Stimulated activated CD4-positive, alpha-beta T cell treated with anti-CD3 and anti-CD28 coated beads, Interleukin-4, amount 100 ng/mL, for 24 hours (primary cell): ENCODE measurements at places on chromosomes 13 and 19.

- DNase-seq = no peak
Measured at GRCh38 chr19:52981329-52981728, 18.6 kb upstream of the ZNF816 start.

DNA sequence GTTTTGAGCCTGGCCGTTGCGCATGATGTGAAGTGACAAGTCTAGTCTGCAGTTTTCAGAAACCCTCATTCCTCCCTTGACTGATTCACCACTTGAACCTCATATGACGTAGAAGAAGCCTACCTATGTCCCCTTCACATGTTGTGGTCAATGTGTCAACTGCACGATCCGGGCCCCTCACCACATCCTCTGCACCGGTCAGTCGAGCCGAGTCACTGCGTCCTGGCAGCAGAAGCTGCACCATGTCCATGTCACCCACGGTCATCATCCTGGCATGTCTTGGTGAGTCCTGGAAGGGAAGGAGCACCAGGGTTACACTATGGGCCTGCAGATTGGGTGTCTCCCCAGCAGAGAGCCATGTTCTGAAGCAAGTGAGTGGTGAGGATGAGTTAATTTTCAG, at the start of gene KIR2DL4:
Gene KIR2DL4 (plus strand): TSS at position 201 of the 400 bp plus-strand sequence. CDS start 42 bp downstream, at position 243.
- no peak for DNase-seq

DNA sequence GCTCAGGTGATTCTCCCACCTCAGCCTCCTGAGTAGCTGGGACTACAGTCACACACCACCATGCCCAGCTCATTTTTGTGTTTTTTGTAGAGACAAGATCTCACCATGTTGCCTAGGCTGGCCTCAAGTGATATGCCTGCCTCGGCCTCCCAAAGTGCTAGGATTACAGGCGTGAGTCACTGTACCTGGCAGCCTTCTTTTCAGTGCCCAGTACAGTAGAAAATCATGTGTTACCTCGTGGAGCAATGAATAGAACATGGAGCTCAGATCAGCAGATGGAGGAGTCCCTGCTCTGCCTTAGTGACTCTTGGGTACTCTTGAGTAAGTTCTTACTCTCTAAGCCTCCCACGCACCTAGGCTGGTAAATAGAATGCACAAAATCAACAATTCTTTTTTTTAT, 44.7 kb downstream of the THSD1 start:
- no peak for DNase-seq

DNA sequence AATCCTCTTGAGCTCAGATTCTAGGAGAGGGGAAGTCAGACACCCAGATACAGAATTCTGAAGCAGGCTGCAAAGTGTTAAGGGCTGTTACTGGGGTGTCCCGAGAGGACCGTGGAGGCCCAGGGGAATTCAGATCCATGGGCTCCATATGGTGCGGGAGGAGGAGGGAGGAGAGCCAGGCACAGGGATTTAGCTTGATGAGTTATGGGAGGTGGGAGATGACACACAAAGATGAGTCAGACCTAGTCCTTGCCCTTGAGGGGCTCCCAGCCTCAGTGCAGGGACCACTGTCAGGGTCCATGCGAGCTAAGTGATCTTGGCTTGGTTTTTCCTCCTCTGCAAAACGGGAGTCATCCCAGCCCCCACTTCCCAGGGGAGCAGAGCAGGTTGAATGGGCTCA, 14.4 kb upstream of the GIPR start:
- DNase-seq = no peak

DNA sequence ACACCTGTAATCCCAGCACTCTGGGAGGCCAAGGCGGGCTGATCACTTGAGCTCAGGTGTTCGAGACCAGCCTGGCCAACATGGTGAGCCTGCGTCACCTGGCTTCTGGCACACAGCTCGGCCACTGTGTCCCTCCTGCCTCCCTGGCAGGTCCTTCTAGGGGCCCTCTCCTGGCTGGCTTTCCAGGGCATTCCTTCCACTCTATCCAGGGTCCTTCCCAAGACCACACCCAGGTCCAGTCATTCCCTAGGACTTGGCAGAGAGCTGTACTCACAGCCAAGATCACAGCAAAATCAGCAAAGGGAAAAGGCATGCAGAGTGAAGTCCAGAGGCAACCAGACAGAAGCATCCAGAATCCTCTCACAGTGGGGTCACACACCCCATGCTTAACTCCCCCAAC, 9.7 kb upstream of the HSH2D start:
- DNase-seq = no peak

DNA sequence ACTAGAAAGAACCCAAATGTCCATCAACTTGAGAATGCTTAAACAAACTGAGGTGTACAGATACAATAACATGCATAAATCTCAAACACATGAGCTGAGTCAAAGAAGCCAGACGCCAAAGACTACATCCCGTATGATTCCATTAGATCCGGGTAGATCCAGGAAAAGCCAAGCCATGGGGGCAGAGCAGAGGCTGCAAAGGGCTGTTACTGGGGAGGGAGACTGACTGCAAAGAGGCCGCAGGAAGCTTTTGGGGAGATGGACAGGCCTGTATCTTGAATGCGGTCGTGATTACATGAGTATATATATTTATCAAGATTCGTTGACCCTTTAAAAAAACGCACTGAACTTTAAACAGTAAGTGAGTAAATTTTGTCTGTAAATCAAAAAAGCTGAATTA, 28.7 kb downstream of the GGACT start:
- DNase-seq = no peak

DNA sequence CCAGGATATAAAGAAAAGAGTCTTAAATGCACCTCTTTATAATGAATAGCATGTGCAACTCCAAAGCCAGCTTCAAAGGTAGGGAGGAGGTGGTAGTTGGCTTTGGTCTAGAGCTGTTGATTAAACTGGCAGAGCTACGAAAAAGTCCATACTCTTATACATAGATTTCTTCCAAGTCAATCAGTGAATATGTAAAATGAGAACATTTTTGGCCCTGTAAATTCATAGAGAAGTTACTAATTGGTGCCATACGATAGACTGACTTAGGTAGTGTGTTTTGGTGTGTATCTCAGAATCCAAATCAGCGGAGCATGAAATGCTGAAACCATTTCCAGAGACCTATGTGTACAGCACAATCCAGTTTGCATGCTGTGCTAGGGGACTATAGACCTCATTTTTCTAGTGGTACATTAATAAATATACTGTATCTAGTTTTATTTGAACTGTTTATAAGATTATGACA, 17.1 kb upstream of the DPY19L3 start:
- no peak for DNase-seq

DNA sequence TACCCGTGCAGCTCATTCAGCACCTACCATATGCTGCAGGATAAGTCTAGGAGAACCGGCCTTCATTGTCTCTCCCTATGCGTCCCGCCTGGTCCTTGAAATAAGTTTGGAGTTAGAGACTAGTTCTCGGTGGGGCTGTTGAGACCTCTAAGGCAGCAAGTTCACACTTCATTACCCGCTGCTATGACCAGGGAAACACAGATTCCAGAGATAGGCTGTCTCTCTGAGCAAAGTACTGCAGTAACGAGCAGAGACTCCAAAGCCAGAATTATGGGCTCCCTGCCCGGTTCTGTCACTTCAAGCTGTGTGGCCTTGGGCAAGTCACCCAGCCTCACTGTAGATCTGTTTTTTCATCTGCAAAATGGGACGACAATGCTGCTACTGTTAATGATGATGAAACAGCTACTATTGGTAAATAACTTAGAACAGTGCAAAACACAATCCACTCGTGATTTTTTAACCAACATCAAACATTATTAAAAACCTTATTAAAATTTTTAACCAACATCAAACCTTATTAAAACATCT, 184.1 kb downstream of the USP12 start:
- no peak for DNase-seq

GRCh38 chr13:75961911-75962310, 325.8 kb downstream of the LMO7 start:
- no peak for DNase-seq

- DNase-seq = no peak
Measured at GRCh38 chr19:51294211-51294976, 17.1 kb upstream of the IGLON5 start.

DNA sequence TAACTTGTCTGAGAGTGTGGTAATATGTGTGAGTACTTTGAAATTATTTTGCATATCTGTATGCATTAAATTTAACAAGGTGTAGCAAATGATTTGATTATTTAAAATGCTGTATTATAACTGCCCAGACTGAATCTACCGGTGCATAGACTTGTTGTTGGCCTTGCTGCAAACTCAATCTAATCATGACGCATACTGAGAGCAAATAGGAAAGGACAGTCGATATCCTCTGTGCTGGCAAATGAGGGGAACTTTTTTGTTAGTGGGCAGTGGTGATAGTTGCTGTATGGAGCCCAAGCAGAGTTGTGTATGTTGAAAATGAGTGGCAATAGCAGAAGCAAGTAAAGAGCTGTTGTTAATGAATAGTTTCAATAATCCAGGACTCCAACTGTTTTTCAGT, 127.4 kb downstream of the LMO7 start:
- DNase-seq = no peak

DNA sequence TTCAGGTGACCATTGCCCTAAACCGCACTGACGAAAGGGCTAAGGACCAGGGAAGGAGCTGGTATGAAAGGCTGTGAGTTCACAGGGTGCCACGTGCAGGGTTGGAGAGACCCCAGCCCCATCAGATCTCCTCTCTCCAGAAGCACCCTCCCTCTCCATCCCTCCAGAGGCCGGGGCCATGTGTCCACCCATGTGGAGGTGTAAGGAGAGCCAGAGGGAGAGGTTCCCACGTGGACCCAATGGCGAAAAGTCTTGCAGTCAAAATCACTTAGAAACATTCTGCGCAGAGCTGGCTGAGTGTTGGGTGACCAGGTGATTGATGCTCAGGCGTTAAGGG, 168.3 kb downstream of the COL4A1 start:
- DNase-seq = no peak

DNA sequence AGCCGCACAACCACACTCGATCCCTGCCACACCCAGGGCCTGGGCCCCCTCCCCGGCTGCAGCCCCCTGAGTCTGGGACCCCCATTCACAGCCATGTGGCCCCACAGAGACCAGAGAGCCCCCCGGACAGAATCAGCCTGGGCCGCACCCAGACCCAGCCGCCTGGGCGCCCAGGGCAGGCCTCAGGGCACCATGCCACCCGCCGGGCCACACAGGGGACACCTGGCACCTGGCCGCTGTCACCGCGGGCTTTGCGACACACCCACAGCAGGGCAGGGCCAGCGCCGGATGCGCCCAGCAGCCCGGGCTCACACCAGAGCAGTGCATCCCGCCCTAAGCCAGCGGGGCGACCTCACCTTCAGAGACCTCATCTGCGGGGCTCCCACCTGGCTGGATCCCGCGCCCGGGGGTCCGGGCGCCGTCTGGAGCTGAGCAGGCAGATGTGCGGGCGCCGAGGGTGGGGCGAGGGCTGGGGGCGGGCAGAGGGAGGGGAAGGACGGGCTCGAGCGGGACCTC, 443 bp downstream of the TBXA2R start:
- DNase-seq = no peak

DNA sequence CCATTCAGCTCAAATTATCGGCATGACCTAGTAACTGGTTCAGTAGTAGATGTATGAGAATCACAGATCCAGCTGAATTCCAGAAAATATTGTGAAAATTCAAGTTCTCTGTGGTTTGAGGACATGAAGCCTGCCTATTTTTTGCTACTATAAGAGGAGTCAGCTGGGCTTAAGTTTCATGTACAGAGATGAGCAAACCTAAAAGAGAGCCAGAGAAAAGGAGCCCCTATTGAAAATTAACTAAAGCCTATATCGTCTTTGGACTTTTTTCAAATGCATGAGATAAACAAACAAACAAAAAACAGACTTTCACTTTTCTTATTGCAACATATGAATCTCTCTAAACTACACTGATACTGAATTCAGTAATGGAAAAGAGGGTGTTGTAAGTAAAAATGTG, 106.8 kb upstream of the SPRY2 start:
- no peak for DNase-seq

DNA sequence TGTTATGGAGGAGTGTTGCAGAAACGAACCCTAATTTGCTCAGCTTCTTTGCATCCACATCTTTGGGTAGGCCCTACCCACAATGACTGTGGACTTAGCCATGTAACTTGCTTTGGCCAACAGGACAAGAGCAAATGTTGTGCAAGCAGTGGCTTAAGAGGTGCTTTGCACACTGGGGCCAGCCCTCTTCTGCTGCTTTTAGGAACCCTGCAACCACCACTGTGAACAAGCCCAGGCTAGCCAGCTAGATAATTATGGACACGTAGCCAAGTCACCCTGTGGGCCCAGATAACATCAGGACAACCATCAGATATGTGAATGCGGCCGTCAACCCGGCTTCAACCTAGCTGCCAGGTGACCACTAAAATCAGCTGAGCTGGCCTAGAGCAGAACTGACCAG, 17.1 kb downstream of the C19orf47 start:
- DNase-seq = no peak

- DNase-seq = no peak
Measured at GRCh38 chr19:31535691-31536460, 186.6 kb upstream of the TSHZ3 start.

GRCh38 chr13:25215253-25215575, 43.1 kb upstream of the AMER2 start:
- DNase-seq = no peak

DNA sequence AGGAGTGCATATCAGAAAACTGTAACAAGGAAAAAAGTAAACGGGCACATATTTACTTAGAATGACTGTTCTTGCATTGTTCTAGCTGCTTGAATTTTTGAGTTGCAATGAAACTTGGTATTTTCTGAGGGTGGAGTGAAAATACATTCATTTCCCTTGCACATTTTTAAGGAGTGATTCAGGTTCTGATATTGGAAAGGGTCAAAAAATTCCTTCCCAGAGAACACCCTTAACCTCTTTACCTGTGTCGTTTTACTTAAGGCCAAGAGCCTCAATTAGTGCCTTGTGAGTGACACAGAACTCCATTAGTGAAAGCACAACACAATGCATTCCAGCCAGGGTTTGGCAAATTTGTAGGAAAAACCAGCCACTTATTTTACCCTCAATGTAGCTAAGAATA, 2.3 kb downstream of the ITGBL1 start:
- DNase-seq = no peak

DNA sequence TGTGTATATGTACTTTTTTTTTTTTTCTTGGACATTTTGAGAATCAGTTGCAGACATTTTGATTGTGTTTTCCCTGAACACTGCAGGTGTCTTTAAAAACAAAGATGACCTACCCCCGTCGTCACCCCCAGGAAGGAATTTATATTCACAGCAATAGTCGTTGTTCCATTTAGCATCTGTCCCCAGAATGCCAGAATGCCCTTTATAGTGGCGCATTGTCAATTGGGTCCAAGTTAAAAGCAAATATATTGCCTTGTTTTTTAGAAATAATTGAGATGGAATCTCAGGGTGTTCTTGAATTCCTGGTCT, 1.8 kb upstream of the RNF225 start:
- no peak for DNase-seq
